T-helper 9 cell (primary cell): ENCODE measurements at places on chromosomes 16 and 17.

DNA sequence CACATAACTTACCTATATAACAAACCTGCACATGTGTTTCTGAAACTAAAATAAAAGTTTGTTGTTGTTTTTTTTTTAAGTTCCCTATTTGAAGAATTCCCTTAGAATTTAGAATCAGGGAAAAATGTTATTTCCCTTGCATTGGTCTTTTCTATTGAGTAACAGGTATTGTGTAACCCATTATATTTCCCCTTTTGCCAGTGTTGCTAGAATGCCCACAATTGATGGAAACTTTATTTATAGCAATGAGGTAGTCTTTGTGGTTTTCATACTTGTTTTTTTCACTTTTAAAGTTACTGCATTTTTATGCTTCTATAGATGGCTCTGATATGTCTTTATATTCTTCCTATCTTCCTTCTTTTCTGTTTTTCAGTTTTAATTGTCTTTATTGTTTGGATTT, 3.9 kb downstream of the NLRP1 start:
- DNase-seq = no peak

- DNase-seq = no peak
Measured at GRCh38 chr16:86858501-86858900, 280.2 kb downstream of the FOXL1 start.

- DNase-seq = no peak
Measured at GRCh38 chr16:2337431-2338296, 2.9 kb downstream of the ABCA3 start.

DNA sequence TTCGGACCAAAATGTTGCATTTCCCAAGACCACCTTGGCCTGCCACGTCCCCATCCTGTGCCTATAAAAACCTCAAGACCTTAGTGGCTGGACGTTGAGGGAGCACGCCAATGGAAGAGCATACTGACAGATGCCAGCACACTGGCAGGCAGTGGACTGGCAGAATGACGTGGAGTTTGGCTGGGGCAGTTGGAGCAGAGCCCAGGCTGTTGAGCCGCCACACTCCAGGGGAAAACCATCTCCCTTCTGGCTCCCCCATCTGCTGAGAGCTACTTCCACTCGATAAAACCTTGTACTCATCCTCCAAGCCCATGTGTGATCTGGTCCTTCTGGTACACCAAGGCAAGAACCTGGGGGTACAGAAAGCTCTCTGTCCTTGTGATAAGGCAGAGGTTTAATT, 494.1 kb downstream of the CDH11 start:
- DNase-seq = no peak

GRCh38 chr16:86974120-86974519, 343.1 kb downstream of the C16orf95 start:
- no peak for DNase-seq

GRCh38 chr16:22321340-22322001, 24.3 kb downstream of the POLR3E start:
- DNase-seq = peak; percentile 62

DNA sequence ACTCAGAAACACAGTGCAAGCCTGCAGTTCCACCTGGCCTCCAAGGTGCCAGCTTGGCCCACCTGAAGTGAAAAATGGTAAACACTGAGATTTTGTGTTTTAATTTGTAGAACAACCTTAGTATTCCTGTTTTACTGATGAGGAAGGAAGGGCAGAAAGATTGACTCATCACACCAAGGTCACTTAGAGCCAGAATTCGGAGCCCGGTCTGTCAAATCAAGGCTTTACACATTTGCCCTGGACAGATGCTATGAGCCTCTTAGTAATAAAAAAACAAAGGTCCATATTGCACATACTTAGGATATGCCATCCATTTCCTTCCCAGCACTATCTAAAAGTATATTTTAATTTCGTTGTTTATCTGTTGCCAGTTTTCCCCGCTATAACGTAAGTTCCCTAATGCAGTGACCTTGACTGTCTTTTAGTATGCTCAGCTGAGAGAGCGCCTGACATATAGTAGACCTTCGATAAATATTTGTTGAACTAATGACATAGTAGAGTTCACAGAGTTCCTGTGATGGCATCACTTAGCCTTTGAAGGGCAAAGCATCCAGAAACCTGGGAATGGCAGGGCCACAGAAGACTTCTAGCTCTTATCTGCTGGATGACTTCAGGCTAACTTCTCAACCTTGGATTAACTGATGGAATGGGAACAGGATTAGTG, 7.2 kb upstream of the TBKBP1 start:
- DNase-seq = no peak

DNA sequence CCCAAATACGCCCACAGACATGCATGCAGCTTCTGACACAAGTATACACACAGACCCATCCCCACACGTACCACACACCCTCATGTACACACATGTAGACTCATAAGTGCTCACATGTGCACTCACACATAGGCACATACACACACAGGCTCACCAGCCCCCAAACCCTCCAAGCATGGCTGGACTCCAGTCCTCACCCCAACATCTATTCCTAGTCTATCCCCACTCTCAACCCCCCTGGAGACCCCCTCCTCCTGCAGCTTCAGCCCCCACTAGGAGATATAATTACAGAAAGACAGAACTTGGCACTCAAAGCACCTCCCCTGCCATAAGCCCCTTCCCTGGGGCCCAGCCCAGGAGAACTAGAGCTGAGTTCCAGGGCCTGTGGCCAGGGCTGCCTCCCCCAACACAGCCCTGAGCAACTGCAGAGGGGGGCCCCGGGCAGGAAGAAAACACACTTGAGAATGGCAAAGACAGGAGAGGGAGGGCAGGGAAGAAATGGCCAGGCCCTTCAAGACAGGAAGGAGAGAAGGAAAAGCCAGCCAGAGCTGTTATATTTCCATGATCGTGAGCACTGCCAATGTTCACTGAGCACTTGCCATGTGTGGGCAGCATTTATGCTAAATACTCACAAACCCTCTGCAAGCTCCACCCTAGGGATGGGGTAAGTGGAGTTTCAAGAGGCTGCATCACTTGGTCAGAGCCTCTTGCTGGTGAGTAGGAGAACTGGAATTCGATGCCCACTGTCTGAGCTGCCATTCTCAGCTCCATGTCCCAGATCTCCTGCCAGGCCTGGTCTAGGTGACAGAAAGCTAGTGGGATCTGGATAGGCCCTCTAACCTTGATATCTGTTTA, 224.5 kb downstream of the ZNF423 start:
- no peak for DNase-seq

DNA sequence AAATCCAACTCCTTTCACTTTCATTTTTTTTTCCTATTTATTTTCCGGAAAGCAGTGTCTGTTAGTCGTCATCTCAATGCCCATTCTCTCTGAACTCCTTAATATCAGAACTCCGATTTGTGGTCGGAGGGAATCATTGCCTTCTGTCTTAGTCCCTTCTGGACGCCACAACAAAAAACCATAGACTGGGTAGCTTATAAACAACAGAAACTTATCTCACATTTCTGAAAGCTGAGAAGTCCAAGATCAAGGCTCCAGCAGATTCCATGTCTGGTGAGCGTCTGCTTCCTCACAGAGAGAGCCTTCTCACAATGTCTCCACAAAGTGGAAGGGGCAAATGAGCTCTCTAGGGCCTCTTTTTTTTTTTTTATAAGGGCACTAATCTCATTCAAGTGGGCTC, 296.6 kb upstream of the CDH11 start:
- DNase-seq = no peak

DNA sequence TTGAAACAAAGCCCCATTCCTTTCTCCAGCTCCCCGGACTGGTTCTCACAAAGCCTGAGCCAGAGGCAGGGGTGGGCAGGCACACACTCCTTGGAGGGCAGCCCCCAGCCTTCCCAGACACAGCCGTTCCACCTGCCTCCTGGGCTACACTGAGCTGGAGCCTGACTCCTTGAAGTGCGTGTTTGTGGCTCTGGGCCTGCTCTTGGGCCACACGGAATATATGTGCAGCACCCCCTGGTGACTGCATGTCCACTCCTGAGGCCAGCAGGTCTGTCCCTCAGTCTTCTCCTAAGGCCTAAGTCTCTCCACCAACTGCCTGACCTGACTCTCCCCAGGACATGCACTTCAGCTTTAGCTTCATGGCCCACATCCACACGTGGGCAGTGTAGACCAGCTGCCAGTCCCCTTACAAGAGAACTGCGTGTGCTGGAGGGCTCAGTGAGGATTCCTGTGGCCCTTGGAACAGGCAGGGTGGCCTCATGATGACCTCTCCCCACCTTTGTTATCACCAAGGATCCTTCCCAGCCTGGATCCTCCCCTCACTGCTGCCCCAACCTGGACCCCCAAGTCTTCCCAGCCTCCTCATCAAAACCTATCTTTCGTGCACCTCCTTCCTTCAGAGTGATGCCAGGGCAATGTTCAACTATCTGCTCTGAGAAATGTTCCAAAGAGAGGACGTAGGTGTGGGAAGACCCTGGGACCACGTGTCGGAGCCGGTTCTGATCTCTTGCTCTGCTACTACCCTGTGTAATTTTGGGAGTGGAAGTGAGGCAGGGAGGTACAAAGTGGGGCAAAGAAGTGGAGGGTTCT, 12.4 kb upstream of the SLC6A2 start:
- DNase-seq = no peak

GRCh38 chr17:77800816-77801215, 157.7 kb upstream of the TNRC6C start:
- no peak for DNase-seq

GRCh38 chr16:53821957-53822625, 118.1 kb downstream of the FTO start:
- DNase-seq = no peak

- no peak for DNase-seq
Measured at GRCh38 chr16:81273223-81273950, 34.9 kb downstream of the BCO1 start.

GRCh38 chr17:82175951-82176350, 36.7 kb downstream of the CCDC57 start:
- DNase-seq = no peak
